ENCODE measurements at places on chromosomes 12 and 14.

- no peak for DNase-seq
Measured at GRCh38 chr12:38892087-38892786, 13.2 kb downstream of the CPNE8 start.

DNA sequence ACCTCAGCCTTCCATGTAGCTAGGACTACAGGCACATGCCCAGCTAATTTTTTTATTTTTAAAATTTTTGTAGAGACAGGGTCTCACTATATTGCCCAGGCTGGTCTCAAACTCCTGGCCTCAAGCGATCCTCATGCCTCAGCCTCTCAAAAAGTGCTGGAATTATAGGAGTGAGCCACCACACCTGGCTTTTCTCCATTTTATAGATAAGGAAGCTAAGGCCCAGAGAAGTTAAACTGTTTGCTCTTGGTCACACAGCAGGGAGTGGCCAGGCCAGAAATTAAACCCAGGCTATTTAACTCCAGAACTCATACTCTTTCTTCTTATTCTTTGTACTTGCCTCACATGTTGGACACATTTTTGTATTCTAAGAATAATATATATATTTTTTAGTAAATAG lies 16.5 kb downstream of the UBE3B start:
- no peak for DNase-seq

DNA sequence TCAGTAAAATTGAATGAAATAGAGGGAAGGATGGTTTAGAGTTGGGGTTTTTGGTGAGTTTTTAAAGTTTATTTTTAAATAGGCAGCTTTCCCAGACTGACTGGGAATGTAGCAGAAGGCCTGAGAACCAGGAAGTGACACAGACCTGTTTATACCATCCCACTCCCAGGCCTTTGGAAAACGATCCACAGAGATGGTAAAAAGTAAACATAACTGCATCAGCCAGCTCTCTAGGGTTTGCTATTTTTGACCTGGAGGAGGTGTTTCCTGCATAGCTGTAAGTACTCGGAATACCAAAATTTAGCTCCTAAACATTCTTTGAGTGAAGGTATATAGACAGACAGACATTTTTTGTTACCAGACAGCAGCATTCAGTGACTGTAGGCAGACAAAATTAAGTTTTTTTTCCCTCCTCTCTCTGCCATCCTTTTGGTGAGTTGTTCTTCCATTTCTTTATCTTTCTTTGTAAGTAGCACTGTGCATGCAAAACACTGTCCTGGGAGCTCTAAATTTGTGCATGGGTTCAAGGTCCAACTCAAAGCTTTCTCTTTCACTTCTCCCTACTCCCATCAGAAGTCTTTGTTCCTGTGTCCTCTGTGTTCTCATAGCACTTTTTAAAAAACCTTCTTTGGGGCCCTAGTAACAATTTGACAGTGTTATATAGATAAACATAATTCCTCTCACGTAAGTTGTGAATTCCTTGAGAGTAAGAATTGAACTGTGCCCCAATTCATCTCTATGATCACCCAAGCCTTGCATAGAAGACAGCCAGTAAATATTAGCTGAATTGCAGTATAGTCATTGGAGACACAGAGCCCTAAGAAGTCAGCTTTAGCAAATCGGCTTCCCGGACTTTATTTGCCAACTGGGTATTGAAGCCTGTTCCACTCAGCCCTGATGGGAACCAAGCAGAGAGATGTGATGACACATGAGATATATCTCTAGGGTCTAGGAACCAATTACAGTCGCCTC lies 37.4 kb downstream of the SUSD6 start:
- no peak for DNase-seq

GRCh38 chr12:946212-946611 lies 3.3 kb downstream of the RAD52 start:
- DNase-seq: no peak

DNA sequence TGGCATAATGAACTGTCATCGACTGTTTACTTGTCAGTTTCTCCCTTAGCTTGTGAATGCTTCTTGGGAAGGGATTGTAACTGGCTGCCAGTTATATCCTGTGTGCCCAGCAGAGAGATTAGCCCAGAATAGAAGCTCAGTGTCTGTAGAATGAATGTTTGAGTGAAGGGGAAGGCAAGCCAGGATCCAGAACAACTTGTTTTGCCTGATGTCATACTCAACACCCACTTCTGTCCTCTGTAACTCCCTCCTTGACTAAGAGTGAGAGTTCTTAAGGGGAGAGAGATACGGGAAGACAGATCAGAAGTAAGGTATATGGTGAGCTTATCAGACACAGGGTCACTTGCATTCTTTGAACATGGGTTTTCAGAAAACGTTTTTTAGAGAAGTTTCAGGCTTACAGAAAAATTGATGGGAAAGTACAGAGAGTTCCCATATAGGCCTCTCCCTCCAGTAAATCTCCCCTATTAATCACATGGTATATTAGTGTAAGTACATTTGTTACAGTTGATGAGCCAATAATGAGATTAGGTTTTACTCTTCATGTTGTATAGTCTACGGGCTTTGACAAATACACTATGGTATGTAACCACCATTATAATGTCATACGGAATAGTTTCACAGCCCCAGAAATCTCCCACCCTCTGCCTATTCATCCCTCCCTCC lies 5.6 kb upstream of the SPPL3 start:
- no peak for DNase-seq

DNA sequence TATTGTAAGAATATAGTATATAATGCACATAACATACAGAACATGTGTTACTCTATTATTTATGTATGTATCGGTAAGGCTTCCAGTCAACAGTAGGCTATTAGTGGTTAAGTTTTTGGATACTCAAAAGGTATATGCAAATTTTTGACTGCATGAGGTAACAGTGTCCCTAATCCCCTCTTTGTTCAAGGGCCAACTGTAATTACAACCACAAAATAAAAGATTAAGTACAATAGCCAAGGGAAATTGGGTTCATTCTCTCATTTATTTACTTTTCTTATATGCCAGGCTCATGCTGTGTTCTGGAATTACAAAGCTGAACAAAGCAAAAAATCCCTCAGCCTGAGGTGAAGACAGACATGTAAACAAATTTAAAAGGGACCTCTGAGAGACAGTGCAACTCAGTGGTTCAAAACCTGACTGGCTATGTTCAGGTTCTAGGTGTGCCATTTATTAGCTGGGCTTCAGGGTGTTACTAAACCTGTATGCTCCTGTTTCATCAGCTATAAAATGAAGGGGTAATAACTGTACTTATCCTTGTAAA lies 43.4 kb upstream of the TSPAN8 start:
- DNase-seq: no peak

Data from right atrium auricular region (tissue), 2 donors.